ENCODE measurements at places on chromosomes 1 and 21.
A peak's percentile ranks its signal among the peaks of the same experiment; 100 is the strongest.

DNA sequence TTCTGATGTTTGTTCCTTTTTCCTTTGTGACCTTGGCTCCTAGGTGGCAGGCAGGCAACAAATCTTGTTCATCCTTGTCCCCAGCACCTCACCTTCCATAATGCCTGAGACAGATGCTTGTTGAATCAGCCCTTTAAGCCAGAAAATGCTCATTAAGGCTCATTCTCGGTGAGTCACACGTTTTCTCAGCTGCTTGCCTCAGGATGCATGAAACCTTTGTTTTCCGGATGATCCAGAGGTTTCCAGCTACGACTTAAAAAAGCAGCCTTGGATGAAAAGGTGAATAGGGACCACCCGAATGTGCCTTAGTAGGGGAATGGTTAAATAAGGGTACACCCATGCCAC lies 4.6 kb upstream of the ATP13A2 start:
- DNase-seq, result peak; percentile 4

- DNase-seq, result no peak
Measured at GRCh38 chr1:6130036-6130435, 50.1 kb downstream of the CHD5 start.

GRCh38 chr1:81970416-81970815 lies 169.7 kb downstream of the ADGRL2 start:
- DNase-seq, result no peak

GRCh38 chr1:156042828-156043227 lies 10.8 kb downstream of the UBQLN4 start:
- no peak for DNase-seq

- no peak for DNase-seq
Measured at GRCh38 chr1:176670853-176671252, 207.9 kb downstream of the PAPPA2 start.

GRCh38 chr1:74579425-74579824 lies 67.0 kb upstream of the LRRC53 start:
- no peak for DNase-seq

GRCh38 chr1:106907795-106908194 lies 148.7 kb upstream of the PRMT6 start:
- no peak for DNase-seq

DNA sequence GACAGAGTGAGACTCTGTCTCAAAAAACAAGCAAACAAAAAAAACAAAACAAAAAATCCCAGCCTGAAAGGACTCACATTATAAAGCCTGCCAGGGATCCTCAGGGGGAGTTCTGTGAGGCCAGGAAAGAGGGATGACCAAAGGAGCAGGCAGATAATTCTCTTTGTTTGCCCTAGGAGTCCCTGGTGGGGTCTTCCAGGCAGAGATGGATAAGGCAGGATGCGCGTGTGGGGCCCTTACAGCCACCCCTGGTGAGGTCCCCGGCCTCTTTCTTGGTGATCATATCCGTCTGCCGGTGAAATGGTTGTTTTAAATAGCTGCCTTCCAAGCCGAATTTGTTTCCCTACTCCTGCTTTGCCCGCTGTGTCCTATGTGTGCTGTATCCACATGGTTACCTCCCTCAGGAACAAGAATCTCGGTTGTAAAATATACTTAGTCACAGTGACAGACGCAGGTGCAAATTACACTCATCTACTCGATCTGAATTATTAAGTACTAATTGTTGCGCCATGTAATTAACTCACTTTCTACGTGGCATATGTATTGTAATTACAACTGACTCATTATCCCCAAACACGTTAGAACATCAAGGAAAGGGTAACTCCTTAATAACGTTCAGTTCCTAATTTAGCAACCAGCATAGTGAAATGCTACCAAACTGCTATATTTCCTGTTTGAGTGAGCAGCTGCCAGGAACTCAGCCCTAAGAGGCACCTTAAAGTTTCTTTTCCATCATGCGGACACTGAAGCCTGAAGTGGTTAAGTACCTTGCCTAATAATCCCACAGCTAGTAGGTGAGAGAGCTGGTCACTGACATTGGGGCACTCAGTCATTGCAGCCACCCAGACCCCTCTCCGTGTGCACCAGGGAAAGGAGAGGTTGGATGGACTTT lies 106.4 kb downstream of the ZSCAN20 start:
- DNase-seq, result no peak

DNA sequence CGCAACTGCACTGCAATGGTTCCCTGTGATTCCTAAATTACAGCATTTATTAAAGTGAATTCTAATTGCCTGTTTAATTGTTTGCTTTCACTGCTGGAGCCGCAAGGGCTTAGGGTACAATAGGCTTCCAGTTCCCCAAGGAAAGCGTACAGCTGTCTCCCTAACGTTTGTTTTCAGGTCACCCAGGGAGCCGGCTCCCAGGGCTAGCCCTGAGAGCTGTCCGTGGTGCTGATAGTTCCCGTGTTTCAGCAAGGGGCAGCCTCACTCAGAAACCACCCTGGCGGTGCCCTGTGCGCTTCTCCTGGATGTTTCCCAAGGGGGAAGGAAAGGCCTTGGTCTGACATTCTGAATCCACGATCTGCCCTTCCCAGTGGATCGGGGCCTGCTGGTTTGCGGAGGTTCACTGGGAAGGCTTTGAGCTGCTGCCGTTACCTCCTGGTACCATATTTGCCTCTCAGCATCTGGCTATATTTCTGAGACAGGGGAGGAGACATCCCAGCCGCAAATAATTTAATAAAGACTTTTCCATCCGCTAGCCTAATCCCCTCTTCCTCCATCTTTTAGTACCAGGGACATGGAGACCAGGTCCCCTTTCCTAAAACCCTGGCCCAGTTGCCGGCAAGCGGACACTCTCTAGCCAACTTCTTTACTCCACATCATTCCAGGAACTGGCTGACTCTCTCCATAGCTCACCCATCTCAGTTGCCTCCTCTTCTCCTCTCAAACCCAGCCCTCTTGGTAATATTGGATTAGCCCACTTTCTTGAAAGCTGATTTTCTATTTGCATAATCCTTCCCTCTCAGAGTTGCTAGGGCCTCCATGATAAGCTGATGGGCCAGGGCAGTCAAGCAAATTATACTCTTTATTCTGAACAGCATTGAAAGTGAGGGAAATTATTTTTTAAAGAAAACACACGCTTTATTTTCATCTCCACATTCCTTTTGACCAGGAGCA lies 149.0 kb downstream of the IGSF21 start:
- DNase-seq, result no peak

GRCh38 chr1:4485398-4485797 lies 169.0 kb upstream of the AJAP1 start:
- DNase-seq, result no peak

DNA sequence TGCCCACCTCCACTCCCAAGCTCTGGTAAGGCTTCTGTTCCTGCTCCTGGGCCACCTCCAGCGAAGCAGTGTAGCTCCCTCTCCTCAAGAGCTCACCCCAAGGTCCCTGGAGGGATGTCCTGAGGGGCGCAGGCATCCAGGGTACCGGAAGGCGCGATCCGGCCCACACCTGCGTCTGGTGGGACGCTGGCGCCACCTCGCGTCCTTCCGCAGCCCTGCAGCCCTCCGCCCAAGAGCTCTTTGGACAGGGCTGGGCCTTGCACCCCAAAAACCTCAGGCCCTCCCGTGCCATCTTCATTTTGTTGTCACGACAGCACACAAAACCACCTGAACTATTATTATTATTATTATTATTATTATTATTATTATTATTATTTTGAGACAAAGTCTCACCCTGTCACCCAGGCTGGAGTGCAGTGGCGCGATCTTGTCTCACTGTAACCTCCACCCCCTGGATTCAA lies 49.2 kb upstream of the PAX7 start:
- no peak for DNase-seq

- DNase-seq, result no peak
Measured at GRCh38 chr1:119686661-119687060, 25.1 kb upstream of the PHGDH start.

- DNase-seq, result no peak
Measured at GRCh38 chr1:64051796-64052195, 151.6 kb upstream of the UBE2U start.

DNA sequence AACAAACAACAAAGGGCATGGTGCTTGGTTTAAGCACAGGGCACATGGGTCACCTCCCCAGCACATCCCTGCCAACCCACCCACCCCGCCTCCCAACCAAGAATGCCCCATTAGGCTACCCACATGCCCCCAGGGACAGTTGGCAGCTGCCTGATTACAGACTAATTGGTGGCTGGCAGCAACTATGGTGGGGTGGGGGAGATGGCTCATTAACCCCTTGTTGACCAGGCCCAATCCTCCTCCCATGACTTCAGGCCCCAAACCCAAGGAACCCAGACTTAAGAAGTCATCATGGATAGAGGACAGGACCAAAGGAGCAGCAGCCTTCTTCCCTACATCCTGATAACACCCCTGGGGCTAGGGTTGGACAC lies 1.3 kb downstream of the RIMS3 start:
- no peak for DNase-seq

- no peak for DNase-seq
Measured at GRCh38 chr1:193185211-193185610, 1.2 kb downstream of the B3GALT2 start.

- no peak for DNase-seq
Measured at GRCh38 chr1:233086961-233087881, 136.8 kb downstream of the NTPCR start.

DNA sequence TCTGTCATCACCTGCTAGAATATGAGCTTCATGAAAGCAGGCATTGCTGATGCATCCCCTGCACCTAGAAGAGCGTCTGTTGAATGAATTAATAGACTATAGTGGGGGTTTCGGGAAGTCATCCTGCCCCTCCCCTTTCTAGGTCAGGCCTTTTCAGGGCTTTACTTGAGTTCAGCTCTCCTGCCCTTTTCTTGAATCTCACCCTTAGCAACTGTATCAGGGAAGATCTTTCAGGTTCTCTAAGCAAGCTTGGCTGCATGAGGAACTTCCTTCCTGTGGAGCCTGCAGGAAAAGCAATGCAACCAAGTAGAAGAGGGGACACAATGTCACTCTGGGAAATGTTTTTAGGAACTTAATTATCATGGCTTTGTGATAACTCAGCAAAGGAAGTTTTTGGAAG lies 27.2 kb upstream of the KIAA0040 start:
- DNase-seq, result no peak

GRCh38 chr1:224641030-224641429 lies 24.9 kb downstream of the CNIH3 start:
- no peak for DNase-seq

DNA sequence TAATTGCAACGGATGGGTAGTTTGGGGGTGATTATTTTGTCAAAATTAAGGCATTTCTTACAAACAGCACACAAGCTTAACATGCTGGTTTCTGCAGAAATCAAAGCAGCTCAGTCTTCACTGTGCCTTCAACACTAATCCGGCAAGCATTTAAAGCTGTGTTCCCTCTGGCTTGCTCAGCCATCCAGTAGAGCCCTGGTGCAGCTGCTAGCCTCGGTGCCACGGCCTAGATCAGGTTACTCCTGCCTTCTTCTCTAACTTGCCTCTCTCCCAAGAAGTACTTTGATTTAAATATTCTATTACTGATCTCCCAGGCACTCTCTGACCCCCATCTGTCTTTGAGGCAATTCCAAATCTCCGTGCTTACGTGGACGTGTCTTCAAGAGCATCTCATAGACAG lies 85.6 kb downstream of the GREM2 start:
- DNase-seq, result no peak

DNA sequence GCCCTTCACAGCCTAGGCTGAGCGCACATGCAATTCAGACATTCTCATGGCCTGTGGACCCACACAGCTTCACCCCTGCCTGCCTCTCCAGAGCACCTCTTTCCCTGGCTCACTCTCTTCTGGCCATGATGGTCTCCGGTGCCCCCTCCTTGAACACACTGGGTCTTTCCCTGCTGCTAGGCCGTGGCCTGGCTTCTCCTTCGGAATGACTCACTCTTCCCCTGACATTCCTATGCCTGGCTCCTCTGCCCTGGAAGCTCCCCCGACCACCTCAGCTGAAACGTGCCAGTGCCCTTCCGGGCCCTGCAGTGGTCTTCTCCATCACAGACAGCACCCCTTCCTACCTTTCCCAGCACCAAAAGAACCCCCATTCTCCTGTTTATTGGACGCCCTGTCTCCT lies 28.3 kb downstream of the EPHA8 start:
- no peak for DNase-seq

Data from ovary (tissue), 10 donors.